ENCODE measurements at places on chromosomes 11 and 22.

DNA sequence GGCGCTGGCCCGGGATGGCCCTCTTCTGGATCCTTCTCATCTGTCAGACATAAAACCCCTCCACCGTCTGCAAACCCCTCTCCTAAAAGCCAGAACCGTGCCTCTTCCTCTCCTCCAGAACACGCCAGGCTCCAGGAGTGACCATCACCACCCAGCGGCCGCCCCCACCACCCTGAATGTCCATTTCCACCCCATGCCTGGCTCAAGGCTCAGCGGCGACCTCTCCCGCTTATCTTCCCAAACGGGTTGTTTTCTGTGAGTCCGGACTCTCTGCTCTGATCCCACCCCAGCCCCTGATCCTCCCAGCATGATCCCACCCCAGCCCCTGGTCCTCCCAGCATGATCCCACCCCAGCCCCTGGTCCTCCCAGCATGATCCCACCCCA is 37.6 kb downstream of the CELSR1 start:
- no peak for DNase-seq

- no peak for DNase-seq
Observed at GRCh38 chr22:49502126-49502826, 325.4 kb downstream of the BRD1 start.

DNA sequence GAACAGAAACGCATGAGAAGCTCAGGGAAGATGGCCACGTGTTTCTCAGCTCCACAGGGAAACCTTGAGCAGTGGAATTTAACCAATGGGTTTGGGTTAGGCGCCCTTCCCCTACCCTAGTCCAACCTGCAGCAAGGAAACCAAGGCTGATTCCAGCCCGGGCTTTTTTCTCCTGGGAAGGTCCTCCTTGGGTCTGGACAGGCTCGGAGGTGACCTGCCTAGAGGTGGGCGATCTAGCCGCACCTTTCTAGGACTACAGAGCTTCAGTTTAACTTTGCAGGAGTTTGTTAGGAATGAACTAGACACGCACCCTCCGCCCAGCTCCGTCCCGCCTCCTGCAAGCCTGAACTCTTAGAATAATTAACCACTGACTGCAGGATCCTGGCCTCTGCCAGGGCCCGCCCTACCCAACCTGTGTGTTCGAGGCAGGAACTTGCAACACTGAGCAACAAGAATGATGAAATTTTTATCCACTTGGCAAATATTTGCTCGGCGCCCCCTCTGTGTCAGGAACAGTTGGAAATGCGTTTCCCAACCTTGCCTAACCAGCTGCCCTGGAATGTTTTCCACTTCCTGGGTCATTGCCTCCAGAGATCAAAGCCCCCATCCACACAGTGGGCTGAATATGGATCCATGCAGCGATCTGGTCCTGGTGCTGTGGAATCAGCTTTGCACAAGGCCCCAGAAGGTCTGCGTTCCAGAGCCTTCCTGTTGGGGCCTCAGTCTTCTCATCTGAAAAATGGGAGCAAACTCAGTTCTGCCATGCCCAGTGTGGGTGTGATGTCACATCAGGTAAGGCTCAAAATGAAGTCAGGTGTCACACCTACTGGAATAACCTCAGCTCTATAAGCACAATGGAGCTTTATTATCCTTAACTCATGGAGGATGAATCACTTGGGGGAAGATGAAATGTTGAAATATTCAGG is 13.3 kb downstream of the MPST start:
- no peak for DNase-seq

DNA sequence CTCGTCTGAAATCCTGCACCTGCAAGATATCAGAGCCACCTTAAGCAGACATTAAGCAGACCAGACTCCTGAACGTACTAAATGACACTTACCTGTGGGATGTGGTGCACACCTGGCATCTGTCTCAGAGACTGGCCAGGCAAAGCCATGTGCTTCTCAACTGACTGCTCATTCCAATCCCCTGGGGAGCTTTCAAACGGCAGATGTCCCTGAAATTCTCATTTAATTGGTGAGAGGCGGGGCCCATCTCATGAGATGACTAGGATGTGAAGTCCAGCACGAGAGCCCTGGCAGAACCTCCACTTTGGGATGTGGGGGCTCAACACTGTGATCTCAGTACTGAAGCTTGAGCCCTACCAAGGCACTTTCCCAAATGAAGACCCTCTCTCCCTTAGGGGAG is 84.9 kb upstream of the HMGXB4 start:
- no peak for DNase-seq

DNA sequence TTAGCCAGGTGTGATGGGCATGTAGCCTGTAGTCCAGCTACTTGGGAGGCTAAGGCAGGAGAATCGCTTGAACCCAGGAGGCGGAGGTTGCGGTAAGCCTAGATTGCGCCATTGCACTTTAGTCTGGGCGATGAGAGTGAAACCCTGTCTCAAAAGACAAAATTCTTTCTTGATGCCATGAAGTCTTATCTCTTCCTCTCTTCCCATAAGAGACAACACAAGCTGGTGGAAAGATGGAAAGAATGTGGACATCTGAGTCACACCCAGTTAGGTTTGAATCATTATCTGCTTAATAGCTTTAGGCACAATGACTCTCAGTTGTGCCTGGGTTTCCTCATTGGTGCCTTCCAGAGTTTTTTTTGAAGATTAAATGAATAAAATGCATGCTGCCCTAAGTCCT is 35.3 kb downstream of the KREMEN1 start:
- no peak for DNase-seq

DNA sequence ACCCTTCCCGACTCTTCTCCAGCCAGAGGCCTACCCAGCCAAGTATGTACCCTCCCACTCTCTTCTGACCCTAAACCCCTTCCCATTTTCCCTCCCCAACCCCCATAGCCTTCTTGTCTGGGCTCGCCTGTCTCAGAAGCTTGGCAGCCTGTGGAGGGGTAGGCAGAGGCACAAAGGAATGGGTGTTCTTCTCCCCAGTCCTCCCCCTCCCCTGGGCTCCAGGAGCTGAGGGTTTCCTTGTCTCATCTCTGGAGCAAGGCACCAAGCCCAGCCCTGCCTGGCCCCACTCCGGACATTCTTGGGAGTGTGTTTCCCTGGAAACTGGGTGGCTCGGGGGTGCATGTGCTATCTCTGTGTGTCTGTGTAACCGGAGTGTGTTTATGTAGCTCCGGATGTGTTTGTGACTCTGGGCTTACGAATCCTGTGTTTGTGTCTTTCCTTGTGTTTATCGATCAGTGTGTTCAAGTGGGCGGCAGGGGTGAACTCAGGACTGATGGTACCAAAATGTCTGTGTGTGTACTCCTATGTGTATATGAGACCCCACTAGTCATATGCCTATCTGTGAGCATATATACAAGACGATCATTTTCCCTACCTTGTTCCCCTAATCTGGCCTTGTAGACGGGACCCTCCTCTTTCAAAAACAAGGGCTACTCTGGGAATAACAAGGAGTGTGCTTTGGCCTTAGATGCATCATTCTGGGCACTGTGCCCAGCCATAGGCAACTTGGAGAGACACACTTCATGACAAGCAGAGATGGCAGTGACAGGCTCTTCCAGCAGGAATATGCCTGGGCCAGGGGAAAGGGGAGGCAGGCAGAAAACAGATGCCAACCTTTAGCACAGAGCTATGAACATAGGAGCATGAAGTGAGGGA is 10.9 kb downstream of the PHLDB1 start:
- no peak for DNase-seq

DNA sequence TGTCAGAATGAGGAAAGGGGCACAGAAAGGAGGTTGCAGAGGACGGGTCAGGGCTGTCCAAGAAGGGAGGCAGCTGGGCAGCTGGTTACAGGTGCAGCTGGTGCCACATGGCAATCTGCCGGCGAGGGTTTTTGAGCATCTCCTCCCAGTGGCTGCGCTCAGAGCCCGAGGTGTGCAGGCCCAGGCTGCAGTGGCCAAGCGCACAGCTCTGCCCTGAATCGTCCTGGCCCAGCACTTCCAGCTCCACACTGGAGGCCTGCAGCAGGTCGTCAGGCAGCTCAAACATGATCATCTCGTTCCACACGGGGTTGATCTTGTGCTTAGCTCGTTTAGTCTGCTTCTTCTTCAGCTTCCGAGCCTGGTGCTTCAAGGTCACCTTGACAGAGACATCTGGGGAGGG is 42.2 kb downstream of the SYT13 start:
- DNase-seq, result no peak

GRCh38 chr11:44582641-44583352 is 17.3 kb downstream of the CD82 start:
- no peak for DNase-seq

GRCh38 chr11:48029681-48030290 is 49.4 kb downstream of the PTPRJ start:
- DNase-seq, result no peak

DNA sequence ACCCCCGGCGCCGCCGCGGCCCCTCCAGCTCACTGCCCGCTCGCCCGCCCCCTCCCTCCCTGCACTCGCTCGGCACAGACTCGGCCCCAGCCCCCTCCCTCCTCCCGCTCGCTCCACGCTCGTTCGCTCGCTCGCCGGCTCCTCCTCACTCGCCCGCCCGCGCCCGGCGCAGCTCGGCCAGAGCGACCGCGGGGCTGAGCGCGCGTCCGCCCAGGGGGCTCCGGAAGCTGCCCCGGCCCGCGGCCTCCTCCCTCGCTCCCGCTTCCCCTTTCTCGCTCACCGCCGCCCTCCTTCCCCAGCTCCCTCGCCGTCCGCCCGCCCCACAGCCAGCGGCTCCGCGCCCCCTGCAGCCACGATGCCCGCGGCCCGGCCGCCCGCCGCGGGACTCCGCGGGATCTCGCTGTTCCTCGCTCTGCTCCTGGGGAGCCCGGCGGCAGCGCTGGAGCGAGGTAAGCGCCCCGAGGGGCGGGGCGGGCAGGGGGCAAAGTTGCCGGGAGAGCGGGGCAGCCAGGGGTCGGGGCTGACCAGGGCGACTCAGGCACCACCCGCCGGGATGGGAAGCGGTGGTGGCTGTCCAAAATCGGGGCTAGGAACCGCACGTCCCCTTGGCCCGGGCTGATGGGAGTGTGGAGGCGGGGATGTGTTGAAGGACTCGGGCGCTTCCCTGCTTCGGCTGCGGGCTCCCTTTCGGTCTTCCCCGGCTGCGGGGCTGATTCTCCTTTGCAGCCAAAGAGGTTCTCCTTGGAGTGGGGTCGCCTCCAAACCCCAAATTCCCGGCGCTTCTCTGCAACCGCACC is at the start of gene SEZ6L:
Gene SEZ6L (plus strand): TSS at position 148 of the 797 bp plus-strand sequence. CDS start 208 bp downstream, at position 356.
- no peak for DNase-seq

GRCh38 chr11:63337070-63337469 is 32.5 kb upstream of the SLC22A9 start:
- DNase-seq, result no peak

DNA sequence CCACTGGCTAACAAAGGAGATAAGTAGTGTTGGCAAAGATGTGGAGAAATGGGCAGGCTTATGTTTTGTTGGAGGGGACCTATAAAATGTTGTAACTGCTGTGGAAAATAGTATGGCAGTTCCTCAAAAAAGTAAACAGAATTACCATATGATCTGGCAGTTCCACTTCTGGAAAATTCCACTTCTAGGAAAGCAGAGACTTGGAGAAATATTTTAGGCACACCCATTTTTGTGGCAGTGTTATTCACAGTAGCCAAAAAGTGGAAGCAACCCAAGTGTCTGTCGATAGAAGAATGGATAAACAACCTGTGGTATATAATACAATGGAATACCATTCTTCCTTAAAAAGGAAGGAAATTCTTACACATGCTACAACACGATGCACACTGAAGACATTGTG is 57.0 kb upstream of the ADORA2A start:
- DNase-seq, result no peak

DNA sequence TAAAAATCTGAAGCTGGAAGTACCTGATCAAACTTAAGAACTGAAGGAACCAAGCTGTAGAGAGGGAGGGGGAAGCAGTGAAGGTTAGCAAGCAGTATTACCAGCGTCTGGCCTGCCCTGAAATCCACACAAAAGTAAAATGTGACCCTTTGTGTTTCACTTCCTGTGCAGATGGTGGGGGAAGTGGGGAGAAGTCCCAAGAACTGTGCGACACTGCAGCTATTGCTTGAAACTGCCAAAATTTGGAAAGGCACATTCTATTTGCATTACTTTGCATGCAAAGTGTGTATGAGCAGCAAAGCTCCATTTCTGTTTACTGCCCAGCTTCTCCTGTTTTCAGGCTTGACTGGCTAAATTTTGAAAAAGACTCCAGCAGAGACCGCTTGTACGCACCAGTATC is 72.1 kb upstream of the BMAL1 start:
- DNase-seq, result no peak

DNA sequence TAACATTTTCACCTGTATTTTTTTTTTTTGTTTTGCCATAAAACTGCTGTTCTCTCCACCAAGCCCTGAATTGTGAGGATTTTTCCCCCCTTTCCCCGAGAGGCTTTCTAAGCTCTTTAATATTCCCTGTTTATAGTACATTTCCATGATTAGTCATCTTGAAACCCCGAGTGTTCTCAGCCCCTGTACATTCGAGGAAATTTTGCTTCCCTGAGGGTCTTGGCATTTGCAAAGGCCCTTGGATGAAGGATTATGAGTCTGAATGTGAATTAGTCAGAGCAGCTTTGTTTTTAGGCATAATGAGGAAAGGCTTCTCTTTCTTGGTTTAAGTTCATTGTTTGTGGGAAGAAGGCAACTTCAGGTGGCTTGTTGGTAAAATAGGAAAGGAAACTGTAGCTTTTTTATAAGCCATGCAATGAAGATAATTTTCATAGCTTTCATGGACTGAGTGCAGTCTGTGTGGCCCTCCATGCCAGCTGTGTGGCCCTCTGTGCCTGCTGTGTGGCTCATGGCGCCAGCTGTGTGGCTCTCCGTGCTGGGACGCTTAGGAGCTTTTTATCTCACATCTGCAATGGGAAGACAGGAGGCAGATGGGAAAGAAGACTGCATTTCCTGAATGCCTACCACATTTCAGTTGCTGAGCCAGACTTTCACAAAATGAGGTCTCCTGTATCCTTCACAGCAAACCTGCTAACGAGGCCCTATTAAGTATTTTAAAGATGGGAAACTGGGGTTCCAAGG is 129.0 kb downstream of the TEAD1 start:
- DNase-seq, result no peak

DNA sequence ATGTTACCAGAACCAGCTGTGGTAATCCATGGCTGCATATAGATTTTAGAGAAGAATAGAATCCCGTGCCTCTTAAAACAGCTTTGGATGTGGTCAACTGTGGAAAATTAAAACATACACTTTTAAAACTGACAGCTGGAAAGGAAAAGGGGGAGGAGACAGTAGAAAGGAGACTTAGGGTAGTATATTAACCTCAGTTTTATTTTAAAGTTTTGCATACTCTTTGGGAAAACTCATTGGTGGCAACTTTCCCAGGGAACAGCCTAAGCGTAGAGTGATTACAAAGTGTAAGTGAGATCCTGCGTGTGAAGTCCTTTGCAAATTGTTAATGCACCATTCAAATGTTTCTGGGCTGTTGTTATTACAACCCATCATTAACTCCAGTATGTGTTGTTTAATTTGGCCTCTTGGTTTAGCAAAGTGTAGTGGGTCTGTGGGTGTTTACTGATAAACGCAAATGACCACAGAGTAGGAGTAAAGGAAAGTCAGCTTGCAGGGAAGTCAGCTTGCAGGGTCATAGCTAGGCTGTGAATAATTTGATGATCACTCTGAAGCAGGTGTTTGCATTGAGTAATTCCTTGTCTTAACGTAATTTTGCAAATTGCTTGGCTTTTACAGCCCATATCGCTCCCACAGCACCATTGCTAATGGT is 88.0 kb upstream of the DBX1 start:
- no peak for DNase-seq

GRCh38 chr11:132005887-132006286 is 635.5 kb downstream of the NTM start:
- no peak for DNase-seq

Data from OCI-M1 (cell line).